Osteoblast (primary cell): ENCODE measurements at places on chromosomes 5 and 9. TPM values are rescaled to one million over a fixed set of nuclear protein-coding genes. Genes with fewer than 3 reads are reported as not detected.

KCNV2 gene
- not detected in 2 replicates for total RNA-seq

IFNK gene
- total RNA-seq = not detected in 2 replicates

PCDHB5 gene
- 1.5 and 2.9 TPM in 2 replicates for total RNA-seq

NSG2 gene
- total RNA-seq = not detected in 2 replicates

PCDHGA11 gene
- total RNA-seq = 12.3 and 16.5 TPM in 2 replicates

PCDHGA12 gene
- total RNA-seq = 20.6 and 33.6 TPM in 2 replicates

SLC44A1 gene
- total RNA-seq = 47.8 and 50.1 TPM in 2 replicates

PCDHGA1 gene
- 1.1 and 1.5 TPM in 2 replicates for total RNA-seq

IFNA21 gene
- total RNA-seq = not detected in 2 replicates

SLC46A2 gene
- total RNA-seq = under 0.01 TPM in 1 of 2 replicates, not detected in the other

GARNL3 gene
- 2.4 and 5.8 TPM in 2 replicates for total RNA-seq

SPATA9 gene
- total RNA-seq = 0.36 and 1.2 TPM in 2 replicates

IFNB1 gene
- total RNA-seq = not detected in 2 replicates

CYSRT1 gene
- 1.1 and 1.5 TPM in 2 replicates for total RNA-seq

OSMR gene
- total RNA-seq = 174 and 189 TPM in 2 replicates

PHYHD1 gene
- total RNA-seq = 7.6 and 8.0 TPM in 2 replicates

OLFML2A gene
- 27.1 and 29.7 TPM in 2 replicates for total RNA-seq
